Right cardiac atrium (tissue), 5 donors: ENCODE measurements at places on chromosomes 5 and 9.

GRCh38 chr5:157989296-157989695, 130.4 kb upstream of the CLINT1 start:
- no peak for DNase-seq

DNA sequence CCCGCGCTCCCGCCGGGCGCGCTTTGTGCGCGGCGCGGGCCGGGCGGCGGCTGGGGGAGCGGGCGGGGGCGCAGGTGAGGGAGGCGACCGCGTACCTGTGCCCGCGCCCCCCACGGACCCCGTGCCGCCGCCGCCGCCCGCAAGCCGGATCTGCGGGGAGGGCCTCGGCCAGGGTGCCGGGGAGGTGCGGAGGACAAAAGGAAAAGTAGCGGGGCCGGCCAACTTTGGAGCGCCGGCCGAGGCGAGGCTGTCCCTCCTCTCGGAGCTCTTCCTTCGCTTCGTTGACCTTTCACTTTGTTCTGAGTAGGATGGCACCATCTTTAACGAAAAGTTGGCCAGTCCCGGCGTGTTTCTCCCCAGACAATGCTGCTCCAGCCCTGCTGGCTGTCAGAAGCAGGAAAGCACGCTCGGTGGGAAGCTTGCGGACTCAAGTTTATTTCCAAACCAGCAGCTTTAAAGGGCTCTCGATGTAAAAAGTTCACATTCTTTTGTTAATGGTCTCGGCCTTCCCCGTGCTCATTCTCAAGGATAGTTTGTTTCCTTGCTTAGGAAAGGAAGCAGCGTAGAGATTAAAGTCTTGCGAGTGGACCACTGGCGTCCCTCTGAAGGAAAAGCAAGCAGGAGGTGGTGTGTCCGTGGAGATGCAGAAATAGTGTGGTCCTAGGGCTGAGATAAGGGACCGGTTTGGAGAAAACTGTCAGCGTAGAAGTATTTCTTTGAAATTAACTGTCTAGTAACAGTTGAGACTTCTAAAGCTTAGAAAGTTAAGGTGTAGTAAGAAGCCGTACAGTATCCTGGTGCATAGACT, 639 bp downstream of the EHMT1 start:
- DNase-seq, result peak; percentile 67

GRCh38 chr5:51567636-51568035, 184.4 kb downstream of the ISL1 start:
- no peak for DNase-seq

- DNase-seq, result no peak
Observed at GRCh38 chr9:136201609-136202453, 3.1 kb downstream of the LHX3 start.

GRCh38 chr9:126859111-126859510, 1.3 kb upstream of the ZBTB34 start:
- DNase-seq, result no peak

- DNase-seq, result no peak
Observed at GRCh38 chr9:97903177-97903576, 19.1 kb downstream of the TRMO start.

DNA sequence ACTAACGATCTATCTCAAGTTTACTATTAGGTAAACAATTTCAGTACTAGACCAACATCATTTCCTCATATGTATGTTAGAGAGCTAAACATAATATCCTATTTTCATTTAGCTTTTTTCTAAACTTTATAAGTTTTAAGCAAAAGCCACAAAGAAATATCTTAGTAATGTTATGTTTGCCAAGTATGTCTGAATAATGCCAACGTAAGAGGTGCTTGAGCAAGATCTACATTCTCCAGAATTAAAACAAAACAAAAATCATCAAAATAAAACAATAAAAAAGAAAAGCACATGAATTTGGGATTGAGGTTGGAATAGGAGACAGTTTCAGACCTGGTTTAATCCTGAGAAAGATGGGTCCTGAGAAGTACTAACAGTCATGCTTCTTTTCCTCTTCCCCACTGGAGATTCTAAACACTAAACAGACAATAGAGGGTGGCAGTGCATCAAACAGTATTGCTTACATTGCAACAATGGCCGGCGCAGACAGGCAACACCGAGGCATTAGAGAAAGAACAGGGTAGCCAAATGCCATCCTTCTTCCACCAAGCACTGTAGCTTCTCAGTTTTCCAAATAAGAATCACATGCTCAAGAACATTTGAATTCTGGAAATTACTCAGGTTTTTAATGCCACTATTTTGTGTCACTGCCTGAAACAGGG, 33.6 kb downstream of the CSNK1A1 start:
- no peak for DNase-seq

GRCh38 chr5:179837076-179838011, 16.6 kb downstream of the SQSTM1 start:
- no peak for DNase-seq

DNA sequence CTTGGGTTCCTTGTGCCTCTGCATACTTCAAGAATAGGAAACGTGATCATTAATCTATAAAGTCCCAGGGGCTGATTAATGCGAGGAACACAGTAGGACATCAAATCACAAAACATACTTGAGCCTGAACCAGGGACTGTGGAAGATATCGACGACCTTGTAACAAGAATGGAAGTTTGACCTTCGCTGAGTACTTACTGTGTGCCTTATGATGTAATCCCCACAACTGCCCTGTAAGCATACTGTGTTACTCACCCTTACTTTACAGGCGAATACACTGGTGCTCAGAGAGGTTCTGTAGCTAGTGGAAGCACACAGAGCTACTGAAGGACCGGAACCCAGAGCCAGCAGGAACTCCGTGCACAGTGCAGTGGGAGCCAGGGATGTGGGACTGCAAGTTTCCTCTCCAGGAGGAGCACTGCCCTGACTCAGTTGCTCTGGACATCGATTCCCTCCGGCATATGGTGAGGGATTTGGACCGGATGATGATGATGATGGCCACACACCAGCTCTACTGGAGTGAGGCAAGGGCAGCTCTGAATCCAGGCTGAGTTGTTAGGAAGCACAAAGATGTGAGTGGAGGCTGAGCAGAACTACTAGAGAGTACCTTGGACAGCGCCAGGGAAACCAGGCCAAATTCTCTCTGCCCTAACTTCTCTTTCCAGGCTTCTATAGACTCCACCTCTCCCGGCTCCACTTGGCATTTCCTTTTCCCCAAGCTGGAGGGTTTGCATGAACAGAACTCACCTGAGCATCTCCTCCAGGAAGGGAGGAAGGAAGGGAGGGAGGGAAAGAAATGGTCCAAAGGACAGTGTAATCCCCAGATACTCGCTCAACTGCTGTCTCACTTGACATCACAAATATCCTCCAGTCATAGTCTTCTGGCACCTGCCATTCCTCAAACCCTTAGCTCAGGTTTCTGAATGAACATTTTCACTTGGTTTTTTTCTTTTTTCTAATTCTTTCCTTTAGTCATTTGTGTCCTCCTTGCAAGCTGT, 1.5 kb upstream of the GABBR2 start:
- DNase-seq, result no peak

GRCh38 chr5:142319560-142320429, 5.0 kb downstream of the SPRY4 start:
- DNase-seq, result no peak

- DNase-seq, result no peak
Observed at GRCh38 chr5:154824070-154824469, 26.3 kb downstream of the FAXDC2 start.

DNA sequence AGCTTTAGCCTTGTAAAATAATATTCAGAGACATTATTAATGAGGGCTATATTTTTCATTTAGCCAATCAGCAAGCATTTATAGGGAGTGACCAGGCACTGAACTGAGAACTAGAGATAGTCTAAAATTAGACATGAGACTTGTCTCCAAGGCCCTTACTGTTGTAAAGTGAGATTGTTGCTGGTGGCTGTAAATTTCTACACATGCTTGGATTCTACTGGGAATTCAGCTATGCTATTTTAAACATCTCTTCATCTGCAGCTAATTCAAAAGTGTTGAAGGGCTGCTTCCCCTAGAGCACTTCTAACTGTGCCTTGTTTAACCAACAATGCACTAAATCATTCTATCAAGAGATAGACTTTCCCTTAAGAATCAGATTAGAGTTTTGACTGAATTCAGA, 67.4 kb downstream of the CHSY3 start:
- no peak for DNase-seq

- DNase-seq, result no peak
Observed at GRCh38 chr5:83503662-83504061, 32.1 kb downstream of the VCAN start.

DNA sequence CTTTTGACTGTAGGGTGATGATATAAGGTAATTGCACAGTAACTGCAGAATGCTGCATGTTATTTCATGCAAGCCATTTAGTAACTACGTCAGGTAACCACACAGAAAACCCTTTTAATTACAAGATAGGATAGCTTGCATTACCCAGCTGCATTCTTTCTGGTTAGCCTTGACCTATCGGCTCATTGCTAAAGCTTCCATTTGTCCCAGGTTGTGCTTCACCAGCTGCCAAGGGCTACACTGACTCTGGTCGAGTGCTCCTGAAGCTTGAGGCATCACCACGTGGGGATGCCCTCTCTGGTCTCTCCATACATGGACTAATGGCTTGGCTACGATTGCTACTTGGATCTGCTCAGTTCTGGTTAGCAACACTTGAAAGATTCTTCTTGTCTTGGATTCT, 81.1 kb upstream of the SLC12A2 start:
- no peak for DNase-seq

DNA sequence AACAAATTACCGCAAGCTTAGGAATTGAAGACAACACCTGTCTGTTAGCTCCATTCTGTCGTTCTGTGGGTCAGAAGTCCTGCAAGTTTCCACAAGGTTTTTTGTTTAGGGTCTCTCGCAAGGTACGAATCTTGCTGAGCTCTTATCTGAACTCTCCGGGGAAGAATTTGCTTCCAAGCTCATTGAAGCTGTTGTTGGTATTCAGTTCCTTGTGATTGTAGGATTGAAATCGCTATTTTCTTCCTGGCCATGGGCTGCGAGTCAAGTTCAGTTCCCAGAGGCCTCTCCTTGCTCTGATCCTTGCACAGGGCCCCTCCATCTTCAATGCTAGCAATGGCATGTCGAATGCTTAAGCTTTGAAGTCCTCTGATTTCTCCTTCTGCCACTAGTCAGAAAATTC, 53.5 kb upstream of the CNTLN start:
- no peak for DNase-seq

GRCh38 chr5:135944967-135945560, 9.7 kb downstream of the LECT2 start:
- DNase-seq, result peak; percentile 17

GRCh38 chr5:55003432-55004065, 18.2 kb upstream of the ESM1 start:
- DNase-seq, result no peak

DNA sequence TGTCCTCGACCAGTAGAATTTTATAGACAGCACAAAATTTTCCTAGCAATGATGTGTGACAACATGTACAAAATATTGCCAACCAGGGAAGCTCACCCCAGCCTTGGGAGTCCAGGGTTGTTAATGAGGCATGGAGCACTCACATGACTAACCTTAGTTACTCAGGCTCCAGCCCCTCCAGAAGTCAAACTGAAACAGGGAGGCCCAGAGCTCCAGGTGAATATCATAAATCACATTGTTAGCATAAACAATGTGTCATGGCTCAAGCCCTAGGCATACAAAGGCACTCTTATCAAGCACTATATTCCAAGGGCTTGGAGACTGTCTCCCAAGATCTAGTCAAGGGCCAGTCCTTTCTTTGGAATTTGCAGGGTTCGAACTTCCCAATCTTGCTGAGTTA, 44.4 kb downstream of the TNFAIP8 start:
- no peak for DNase-seq

DNA sequence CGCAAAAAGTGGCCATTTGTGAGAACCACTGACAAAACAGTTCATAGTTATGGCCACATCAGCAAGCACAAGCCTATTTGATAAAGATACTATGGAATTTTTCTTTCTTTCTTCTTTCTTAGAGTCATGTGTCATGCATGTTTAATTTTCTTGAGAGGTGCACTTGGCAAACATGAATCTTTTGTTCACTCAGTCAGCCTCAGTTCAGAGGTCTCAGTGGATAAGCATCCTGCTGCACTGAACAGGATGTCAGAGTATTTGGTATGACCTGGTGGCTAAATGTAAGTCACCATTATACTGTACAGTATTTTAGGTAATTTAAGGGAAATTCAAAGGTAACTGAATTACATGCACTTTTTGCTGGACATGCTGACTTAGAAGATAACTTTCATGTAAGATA, 5.4 kb downstream of the NNT start:
- DNase-seq, result no peak

- DNase-seq, result no peak
Observed at GRCh38 chr5:38931731-38932130, 85.9 kb downstream of the OSMR start.
